Left lobe of liver (tissue), 2 donors: ENCODE measurements at places on chromosomes 2 and 18.

DNA sequence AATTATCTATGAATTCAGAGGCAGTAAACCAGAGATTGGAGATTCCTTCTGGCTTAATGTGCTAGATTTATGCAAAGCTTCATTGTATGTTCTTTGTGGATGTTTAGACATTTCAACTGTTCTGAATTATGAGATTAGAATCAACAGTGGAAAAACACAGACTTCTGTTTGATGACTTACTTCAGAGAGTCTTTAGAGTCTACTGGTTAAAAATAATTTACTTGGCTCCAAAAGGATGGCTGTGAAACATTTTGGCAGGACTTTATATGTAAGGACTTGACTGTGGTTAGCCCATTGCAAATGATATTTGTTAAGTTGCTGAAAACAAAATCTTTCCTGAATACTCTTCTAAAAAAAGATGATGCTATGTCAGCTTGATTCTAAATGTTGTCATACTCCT, 25.5 kb upstream of the LRRC30 start:
- no peak for DNase-seq

DNA sequence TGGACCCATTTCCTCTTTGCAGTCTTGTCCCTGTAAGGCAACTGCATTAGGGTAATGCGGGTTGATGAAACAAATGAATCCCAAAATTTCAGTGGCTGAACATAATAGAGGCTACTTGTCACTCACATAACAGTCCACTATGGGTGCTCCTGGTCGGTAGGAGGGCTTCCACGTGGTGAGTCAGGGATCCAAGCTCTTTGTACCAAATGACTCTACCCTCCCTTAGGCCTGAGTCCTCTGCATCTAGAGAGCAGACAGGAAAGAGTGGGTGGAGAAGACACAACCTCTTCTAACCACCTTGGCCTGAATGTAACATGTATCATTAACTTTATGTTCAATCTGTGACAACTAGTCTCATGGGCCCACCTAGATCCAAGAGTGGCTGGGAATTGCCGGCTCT, 86.2 kb upstream of the HAAO start:
- DNase-seq = no peak

- no peak for DNase-seq
These were observed 33.7 kb upstream of the RFX8 start for GRCh38 chr2:101508636-101509035.

DNA sequence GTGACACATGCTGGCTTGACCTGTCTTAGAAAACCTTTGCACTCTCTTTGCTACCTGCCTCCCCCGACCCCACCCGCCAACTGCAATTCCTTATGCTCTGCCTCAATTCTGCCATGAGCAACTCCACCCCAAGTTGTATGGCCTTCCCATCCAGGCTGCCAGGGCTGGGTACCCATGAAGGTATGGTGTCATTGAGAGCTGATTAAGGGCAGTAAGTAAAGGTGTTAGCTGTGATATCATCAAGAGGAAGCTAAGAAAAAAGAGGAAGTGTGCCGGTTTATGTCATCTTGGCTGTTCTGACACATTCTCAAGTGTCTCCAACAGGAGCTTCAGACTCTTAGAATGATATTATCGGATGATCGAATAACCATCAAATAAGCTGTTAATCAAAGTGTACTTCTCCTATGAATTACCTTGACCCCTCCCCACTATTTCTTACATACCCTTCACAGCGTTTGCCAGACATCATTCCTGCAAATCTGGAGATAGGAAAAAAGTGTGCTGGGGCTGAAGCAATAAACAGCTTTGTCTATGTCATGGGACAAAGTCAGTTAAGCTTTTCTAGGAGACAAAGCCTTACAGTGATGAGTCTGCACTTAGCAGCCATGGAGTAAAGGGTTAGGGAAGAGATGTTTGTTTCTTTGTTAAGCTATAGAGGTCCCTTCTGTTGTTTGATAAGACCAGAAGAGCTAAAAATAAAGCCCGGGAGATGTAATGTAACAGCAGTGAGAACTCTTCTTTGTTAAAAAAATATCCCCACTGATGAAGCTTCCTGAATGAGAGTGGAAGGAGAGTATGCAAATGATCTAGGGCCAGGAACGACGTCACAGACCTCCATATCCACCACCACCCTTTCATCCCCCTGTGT, 40.4 kb upstream of the SMAD2 start:
- no peak for DNase-seq

GRCh38 chr18:74514860-74515495, 18.8 kb downstream of the CNDP2 start:
- DNase-seq = peak; percentile 41

DNA sequence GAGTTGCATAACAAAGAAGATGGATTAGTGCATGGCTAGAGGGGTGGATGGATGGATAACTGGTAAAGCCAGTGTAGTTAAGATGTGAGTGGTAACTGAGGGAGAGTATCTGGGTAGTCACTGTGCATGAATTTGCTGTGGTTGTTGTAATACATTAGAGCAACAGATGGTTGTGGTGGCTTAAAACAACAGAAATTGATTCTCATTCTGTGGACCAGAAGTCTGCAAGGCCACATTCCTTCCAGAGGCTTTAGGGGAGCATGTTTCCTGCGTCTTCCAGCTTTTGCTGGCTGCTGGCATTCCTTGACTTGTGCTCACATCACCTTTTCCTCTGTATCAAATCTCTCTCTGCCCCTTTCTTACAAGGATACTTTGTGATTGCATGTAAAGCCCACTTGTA, 155.4 kb downstream of the ASB1 start:
- no peak for DNase-seq

DNA sequence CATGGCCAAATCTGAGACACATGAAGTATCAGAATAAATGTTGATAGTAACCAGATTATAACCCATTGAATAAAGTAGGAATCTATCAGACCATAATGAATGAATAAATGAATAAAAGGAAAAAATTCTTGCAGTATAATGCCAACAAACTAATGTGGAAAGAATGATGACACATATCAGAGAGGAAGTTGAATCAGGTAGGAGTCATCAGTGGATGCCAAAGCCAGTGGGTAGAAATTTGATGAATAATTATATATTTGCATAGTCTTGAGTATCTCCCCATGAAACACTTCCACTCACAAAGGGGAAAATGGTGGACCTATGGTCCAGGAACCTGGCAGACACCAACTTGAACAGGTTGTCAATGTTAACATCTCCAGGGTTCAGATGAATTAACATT, 68.6 kb downstream of the GALNT3 start:
- no peak for DNase-seq

DNA sequence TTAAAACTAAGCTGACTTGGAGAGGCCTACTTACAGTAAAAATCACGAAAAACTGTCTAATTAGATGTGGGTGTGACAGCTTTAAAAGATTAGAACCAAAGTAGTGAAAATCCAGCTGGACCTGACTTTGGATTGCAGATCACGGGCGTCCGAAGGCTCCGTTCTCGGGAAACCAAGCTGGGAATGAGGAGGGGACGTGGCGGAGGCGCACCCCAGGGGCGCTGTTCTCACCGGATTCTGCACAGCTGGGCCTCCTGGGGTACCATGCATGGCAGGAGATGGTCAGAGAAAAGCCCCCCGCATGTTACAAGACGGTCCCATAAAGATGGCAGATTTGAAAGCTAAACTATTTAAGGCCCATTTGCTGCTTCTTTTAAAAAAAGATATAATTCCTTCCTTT, 5.0 kb upstream of the OTOS start:
- no peak for DNase-seq

- peak; percentile 82 for DNase-seq
These were observed 90.2 kb downstream of the FAM161A start for GRCh38 chr2:61763605-61764034.

GRCh38 chr2:43407935-43408334, 181.5 kb upstream of the ZFP36L2 start:
- DNase-seq = no peak

GRCh38 chr18:3791238-3791637, 341.3 kb downstream of the TGIF1 start:
- DNase-seq = no peak

- no peak for DNase-seq
These were observed 27.0 kb upstream of the HK2 start for GRCh38 chr2:74806920-74807319.

GRCh38 chr2:130740671-130741070, 11.8 kb downstream of the GPR148 start:
- no peak for DNase-seq

DNA sequence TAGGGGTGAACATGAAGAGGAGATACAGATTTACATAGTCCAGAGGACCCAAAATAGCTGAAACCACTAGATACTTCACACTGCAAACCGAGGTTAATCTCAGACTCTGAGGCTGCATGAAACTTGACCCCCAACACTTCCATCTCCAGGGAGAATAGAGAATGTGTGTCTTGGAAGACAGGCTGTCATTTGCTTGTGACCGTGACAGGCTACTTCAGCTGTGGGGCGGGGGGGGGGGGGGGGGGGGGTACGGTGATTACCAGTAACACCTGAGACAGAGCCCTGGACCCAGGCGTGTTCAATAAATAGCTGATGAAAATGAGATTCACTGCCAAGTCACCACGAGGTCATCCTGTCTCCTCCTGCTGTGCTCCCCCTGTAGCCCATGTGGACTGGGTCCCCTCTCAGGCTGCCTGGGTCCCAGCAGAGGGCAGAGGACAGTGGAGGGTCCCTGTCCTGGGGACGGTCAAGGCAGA, 5.7 kb upstream of the KLHL29 start:
- no peak for DNase-seq

DNA sequence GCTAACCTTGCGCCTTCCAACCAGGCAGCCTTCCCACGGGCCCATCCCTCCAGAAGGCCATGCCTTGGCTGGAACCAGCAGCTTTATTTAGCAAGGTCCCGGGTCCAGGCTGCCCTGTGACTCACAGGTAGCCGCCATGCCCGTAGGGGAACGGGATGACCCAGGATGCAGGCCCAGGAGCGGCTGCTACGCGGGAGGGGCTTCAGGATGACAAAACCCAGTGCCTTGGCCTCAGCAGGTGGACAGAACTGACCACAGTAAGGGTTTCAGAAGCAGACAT, 63.3 kb downstream of the RTP5 start:
- no peak for DNase-seq

GRCh38 chr18:46772357-46772756, 15.5 kb upstream of the ST8SIA5 start:
- DNase-seq = no peak

DNA sequence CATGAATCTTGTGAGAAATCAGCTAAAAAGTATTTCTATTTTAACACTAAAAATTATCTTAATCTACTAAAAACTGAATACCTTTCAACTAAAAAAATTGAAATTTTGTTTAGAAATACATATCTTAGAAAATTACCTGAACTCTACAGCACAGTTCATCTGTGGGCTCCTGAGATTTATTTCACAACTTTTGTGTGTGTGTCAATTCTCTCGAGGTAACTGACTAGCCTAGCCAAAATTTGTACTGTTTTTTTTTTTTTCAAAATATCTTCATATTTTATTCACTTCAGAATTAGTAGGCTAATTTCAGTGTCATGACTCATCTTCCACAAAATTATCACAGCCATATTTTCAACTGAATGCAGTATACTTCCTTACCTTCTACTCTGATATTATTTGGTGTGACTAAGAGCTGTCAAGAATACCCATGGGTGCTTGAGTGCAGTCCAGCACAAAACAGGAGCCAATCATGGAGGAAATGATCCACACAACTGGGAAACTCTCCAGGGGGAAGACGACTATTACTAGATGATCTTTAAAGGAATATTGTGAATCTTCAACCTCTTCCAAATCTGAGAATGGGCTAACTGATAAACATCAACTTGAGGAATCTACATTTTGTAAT, 174.6 kb downstream of the ZNF385B start:
- DNase-seq = no peak

DNA sequence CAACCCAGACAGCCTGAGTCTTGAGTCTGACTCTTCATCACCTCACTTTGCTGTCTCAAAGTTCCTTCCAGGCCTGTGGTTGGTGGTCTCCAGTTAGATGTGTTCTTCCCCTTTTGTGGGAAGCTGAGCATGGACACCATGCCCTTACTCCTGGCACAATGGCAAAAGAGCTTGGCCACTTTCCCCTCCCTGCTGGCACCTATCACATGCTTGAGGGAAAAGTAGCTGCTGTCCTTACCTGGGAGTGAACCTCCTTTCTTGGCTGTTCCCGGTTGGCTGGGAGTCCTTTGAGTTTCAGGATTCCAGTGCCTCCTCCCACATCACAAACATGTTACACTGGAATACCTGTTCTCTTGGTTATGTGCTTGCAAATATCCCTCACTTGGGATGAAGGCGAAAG, 97.8 kb downstream of the GATA6 start:
- no peak for DNase-seq

DNA sequence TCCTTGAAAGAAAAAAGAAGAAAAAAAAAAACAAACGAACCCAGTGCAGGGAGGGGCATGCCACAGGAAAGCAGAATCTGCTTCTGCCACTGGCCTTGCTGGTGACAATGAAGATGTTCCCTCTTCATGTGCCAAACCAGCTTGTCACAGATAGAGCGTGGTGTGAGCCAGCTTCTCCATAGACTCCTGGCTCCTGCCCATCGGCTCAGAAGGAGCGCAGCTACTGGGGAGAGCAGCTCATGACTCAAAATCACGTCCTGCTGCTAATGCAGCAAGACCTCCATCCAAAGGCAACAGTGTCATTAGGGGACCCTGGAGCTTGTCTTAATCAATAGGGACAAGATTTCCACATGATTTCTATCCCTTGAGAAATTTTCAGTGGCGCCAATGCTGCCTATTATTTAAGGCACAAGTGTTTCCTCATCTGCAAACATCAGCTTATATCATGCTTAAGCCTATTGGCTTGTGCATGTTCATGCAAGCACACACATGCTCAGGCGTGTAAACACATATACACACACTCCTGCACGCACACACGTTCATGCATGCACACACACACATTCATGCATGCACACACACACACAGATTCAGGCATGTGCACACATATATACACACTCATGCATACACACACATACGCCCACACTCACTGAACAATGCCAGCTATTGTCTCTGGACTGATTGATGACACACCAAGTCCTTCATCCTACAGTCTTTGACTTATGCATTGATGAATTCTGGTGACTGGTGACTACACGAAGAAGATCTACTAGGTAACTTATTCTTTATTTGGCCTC, 682.0 kb upstream of the ID2 start:
- DNase-seq = no peak

DNA sequence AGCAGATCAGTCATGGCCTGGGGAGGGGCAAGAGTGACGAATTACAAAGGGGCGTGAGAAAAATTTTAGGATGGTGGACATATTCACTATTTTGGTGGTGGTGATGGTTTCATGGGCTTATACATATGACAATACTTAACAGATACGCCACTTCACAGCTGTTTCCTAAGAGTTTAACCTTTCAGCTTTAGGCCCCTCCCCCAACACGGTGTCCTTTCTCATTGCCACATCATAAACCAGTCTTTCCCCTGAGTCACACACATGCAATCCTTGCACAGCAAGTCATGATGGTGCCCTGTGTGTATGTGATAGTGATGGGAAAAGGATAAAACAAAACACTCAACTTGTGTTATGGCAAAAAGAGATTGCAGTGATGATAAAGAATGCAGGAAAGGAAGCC, 47.6 kb upstream of the IL1R1 start:
- no peak for DNase-seq
